Endothelial cell of coronary artery (primary cell): ENCODE measurements at places on chromosomes 13 and 19. TPM values are rescaled to one million over a fixed set of nuclear protein-coding genes. Genes with fewer than 3 reads are reported as not detected.

Gene TEX29
- not detected in 2 replicates for total RNA-seq

Gene FCER2
- total RNA-seq = not detected in 2 replicates

Gene FLT1
- total RNA-seq = 53.7 and 133 TPM in 2 replicates

Gene KIRREL2
- total RNA-seq = under 0.01 TPM in 1 of 2 replicates, not detected in the other

Gene PRTN3
- total RNA-seq = not detected in 2 replicates

Gene TEX101
- not detected in 2 replicates for total RNA-seq

Gene ELOF1
- total RNA-seq = 23.4 and 24.9 TPM in 2 replicates

Gene KL
- total RNA-seq = under 0.01 TPM in 2 replicates

Gene PTGER1
- 0.27 and 0.28 TPM in 2 replicates for total RNA-seq

Gene ZNF805
- total RNA-seq = 20.1 and 30.9 TPM in 2 replicates

Gene COL4A2
- total RNA-seq = 481 and 1,014 TPM in 2 replicates

Gene MEDAG
- 25.0 and 36.0 TPM in 2 replicates for total RNA-seq

Gene SMIM44
- not detected in 2 replicates for total RNA-seq

Gene ZNF229
- total RNA-seq = 11.2 and 18.0 TPM in 2 replicates

Gene WDR87
- total RNA-seq = not detected in 2 replicates
